KG1 (cell line): ENCODE measurements at places on chromosomes 11 and 22.

GRCh38 chr11:64560139-64560771 lies 30.8 kb upstream of the SLC22A12 start:
- DNase-seq = no peak

DNA sequence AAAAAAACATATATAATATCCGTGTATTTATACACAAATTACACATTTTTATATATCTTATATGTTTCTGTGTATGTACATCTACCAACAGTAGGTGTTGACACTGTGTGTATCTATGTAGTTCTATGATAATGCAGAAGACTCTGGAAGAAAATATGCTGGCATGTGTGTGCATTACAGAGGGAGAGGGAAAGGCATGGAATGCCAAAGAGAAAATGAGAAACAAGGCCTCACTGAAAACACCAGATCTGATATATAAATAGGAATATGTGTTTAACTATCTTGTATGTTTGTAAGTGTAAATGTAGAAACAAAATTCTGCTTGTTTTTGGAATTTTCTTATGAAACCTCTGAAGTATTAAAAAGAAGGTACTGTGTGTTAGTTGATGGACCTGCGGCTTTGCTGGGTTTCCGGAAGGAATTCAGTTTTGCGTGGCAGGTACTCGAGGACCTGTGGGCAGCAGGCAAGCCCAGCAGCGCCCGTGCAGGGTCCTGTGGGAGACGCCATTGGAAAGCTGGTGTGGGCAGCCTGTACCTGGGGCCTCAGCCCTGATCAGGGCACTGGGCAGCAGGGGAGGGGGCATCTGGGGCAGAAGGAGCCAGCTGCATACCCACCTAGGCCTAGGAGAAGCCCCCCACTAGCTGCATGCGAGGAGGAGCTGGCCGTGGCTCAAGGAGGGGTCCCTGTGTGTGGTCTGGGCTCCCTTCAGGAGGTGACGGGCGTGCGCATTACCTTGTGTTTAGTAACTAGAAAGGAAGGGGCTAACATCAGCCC lies 7.6 kb upstream of the TRMU start:
- DNase-seq = no peak

DNA sequence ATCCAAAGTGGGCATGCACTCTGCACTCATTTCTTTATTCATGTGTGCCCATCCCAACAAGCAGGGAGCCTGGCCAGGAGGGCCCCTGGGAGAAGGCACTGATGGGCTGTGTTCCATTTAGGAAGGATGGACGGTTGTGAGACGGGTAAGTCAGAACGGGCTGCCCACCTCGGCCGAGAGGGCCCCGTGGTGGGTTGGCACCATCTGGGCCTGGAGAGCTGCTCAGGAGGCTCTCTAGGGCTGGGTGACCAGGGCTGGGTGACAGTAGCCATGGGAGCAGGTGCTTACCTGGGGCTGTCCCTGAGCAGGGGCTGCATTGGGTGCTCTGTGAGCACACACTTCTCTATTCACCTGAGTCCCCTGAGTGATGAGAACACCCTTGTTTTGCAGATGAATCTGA lies 129.3 kb upstream of the B3GAT1 start:
- no peak for DNase-seq

DNA sequence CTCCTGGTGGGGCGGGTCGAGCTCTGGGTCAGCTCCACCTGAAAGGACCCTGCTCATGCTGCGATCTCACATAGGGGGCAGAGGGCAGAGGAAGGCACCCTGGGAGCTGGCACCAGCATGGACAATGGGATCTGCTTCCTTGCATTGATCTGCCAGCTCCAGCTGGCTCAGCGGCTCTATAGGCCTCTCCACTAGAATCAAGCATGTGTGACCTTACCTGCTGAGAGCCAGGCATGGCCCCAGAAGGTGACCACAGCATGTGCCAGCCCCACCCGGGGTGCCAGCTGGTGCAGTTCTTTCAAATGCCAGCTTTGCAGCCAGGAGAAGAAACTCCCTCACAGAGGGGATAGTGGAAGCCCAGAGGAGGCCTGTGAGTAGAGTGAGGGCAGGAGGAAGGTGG lies 22.0 kb upstream of the KLHL35 start:
- DNase-seq = no peak

- DNase-seq = peak; percentile 91
These were observed 88.4 kb downstream of the UBASH3B start for GRCh38 chr11:122743949-122744348.

- DNase-seq = no peak
These were observed 57.1 kb downstream of the CASP12 start for GRCh38 chr11:104841185-104841584.

- DNase-seq = no peak
These were observed 55.5 kb downstream of the DGCR2 start for GRCh38 chr22:19066531-19067271.

GRCh38 chr11:20926799-20927540 lies 257.6 kb downstream of the NELL1 start:
- no peak for DNase-seq

DNA sequence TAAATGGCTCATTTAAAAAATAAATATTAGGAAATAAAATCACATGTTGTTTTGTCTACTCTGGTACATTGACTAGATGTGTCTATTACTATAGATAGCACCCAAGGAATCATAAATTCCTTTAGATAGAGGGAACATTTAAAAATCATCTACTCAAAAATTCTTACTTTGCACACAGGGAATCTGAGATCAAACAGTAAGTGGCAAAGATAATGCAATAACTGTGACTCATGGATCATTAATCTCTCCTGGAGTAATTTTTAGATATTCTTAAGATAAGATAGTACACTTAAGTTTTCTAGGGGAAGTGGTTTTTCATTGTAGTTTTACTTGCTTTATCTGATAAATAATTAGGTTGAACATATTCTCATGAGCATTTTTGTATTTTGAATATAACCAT lies 468.9 kb downstream of the LUZP2 start:
- no peak for DNase-seq

- no peak for DNase-seq
These were observed 214.4 kb downstream of the ETS1 start for GRCh38 chr11:128372977-128373376.

- DNase-seq = no peak
These were observed 747 bp downstream of the TPCN2 start for GRCh38 chr11:69049490-69049867.

DNA sequence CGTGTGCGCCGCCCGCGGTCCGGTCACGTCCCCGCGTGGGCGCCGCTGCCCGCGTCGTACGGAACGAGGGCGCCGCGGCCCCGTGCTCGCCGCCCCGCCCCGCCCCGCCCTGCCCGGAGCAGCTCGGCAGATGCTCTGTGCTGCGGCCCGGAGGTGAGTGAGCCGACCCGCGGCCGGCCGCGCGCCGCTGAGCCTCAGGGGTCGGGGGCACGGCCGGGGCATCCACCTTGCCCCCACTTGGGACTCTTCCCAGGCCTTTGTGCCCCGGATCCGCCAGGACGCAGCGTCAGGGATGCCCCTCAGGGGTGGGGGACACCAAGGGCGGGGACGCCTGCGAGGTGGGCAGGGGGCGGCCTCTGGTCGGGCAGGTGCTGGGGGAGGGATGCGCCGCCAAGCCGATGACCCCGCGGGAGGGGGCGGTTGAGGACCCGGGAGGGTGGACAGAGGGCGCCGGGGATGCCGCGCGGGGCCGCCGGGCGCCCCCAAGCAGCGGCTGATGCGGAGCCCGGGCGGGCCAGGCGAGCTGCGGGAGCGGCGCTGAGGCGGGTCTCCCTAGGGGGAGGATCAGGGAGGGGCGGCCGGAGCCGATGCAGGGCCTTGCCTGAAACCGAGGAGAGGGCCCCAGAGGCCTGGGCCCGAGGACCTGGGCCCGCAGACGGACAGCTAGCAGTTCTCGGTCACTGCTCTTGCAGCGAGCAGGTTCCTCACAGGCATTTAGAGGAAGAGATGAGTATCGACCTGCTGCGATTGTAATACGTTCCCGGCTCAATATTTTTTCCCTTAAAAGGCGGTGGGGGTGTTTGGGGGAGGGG lies at the start of gene GNAZ:
TSS of gene GNAZ (plus strand) at position 102 of the 812 bp plus-strand sequence. CDS start 25,177 bp downstream, outside the sequence.
- no peak for DNase-seq

DNA sequence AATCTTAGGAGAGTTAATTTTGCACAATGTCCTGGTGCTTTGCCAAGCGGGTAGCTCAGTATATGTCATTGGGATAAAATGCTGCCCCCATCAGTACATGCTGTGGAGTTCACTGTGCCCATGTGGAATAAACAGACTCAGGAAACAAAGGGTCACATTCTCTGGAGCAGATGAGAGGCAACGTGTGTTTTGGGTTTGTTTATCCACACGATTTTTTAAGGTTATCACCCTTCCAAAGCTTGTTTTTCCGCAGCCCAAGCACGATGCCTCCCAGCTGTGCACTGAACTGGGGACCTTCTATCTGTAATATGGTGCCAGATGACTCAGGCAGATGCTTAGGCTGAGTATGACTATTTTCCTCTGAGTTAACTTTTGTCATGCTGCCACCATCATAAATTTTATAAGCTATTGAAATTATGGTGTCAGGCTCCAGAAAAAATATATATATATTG lies 6.5 kb downstream of the OR4D6 start:
- DNase-seq = no peak

- no peak for DNase-seq
These were observed 4.7 kb downstream of the OSBPL5 start for GRCh38 chr11:3160252-3161031.
